ENCODE measurements at places on chromosomes 1 and 21.
A peak's percentile ranks its signal among the peaks of the same experiment; 100 is the strongest.

DNA sequence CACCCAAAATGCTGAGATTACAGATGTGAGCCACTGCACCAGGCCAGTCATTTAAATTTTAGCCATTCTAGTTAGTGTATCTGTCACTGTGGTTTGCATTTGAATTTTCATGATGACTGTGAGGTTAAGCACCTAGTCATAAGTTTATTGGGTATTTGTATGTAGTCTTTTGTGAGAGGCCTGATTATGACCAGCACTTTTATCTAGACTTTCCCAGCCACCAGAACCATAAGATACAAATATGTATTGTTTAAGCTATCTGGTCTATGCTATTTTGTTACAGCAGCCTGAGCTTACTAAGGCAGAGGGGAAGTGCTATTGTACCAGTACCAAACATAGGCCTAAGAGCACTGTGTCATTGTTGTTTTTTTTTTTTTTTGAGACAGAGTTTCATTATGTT lies 19.9 kb upstream of the DNAJC6 start:
- no peak for DNase-seq

DNA sequence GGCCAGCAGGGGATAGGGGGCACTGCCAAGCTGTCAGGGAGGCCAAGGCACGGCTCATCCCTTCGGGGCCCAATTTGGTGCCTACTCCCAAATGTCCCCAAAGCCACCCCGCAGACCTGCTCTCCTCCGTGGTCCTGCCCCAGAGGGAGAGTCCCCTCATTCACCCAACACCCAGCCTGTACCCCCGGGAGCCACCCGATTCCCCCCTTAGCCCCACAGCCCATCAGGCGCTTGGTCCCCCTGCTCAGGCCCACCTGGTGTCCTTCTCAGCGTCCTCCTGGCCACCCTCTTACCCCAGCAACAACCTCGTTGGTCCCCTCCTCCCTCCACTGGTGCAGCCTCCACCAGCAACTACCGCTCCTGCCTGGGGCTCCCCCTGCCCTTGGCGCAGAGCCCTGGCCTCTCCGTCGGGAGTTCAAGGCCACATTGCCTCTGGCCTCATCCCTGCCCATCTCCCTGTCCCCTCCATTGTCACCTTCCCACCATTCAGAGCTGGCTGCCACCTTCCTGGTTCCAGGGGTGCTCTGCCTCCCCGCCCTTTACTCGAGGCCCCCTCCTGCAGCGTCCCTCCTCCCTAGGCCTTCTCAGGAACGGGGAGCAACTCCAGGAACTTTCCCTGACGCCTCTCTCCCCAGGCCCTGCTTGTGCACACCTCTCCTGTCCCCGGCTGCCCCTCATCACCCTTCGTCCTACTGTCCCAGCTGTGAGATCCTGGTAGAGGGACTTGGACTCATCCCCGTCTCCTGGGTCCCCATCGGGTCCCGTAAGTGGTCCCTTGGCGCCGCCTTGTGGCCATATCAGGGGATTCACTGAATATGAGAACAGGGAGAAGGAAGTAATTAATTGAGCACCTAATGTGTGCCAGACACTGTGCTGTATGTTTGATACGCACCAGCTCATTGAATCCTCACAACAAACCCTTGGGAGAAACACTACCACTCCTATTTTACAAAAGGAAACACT lies 73.9 kb downstream of the RAP1GAP start:
- DNase-seq, result no peak

GRCh38 chr1:84855691-84856630 lies 37.0 kb downstream of the LPAR3 start:
- no peak for DNase-seq

GRCh38 chr21:18819507-18819906 lies 415.9 kb upstream of the TMPRSS15 start:
- DNase-seq, result no peak

DNA sequence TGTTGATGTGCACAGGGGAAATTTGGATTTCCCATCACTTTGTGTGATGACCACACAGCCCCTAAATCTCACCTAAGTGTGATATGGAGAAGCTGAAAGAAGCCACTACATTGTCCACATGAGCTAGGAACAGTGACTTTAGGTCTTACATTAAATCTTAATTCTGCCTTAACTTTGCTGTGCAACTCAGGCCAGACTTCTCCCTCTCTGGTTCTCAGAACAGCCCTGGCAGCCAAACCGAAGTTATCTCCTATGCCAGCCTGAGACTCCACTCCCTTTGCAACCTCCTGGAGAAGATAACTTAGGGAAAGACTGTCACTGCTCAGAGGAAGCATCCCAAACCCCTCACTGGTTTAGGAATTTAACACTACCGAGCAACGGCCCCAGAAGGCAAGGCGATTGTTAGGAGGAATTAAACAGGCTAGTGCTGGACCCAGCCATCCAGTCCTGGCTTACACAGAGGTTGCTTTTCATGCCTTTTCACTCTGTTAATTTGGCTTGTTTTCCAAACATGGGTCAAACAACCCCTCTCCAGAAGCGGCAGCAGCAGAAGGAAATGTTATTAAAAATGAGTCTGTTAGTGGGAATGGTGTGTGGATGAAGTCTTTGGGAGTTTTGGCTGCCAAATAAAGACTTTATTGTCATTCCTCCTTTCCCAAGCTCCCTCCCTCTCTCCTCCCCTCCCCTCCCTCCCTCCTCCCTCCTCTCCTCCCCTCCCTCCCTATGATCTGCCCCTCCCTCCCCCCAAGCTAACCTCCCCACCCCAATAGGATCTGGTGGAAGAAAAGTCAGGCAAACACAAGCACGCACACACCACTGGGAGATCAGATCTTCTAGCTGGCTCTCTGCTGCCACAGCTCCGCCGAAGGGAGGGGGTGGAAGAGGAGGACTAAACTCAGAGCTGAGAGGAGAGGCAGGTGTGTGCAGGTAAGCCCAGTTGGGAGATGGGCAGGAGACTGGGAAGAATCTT lies at the start of gene PRELP:
Gene PRELP (plus strand): TSS at position 795 of the 970 bp plus-strand sequence. CDS start 7,379 bp downstream, outside the sequence.
- DNase-seq, result no peak

GRCh38 chr1:180791806-180792205 lies 120.9 kb upstream of the KIAA1614 start:
- DNase-seq, result no peak

- DNase-seq, result no peak
Measured at GRCh38 chr1:106659490-106660244, 396.8 kb upstream of the PRMT6 start.

DNA sequence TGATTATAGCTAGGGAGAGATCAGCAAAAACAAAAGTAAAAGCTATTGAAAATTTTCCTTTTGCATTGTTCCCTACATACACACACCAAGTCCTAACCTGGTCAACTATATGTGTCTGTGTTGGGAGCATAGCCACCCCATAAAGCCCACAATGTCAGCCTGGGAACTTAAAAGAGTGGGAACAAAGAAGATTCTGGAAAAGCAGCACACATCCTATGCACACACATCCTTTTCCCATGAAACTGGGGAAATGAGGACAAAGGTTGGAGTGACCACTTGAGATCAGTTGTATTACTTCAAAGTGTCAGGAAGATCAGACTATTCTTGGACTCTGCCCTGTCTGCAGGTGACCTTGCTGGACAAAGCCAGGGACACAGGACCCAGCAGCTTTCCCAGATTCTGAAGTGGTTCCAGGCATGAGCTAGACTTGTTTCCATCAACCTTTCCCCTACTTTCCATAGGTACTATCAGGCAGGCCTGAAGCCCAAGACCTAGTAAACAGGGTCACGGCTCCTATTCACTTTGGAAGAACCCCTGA lies 15.9 kb downstream of the TXNIP start:
- DNase-seq, result no peak

GRCh38 chr1:150973836-150974579 lies 627 bp downstream of the CERS2 start:
- peak; percentile 45 for DNase-seq

DNA sequence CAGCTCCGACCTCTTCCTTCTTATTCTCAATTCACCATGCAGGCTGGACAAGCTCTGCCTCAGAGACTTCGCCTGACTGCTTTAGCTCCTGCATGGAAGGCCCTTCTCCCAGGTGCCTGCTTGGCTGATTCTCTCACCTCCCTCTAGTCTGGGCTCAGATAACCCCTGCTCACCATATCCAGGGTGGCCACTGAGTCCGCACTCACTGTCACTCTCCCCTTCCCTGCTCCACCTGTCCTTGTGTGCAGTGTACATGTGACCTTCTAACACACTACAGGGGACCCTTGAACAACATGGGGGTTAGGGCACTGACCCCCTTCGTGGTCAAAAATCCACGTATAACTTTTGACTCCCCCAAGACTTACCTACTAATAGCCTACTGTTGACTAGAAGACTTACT lies 14.4 kb upstream of the GALNT2 start:
- no peak for DNase-seq

GRCh38 chr1:242554577-242554976 lies 30.1 kb upstream of the PLD5 start:
- no peak for DNase-seq

- DNase-seq, result no peak
Measured at GRCh38 chr1:174743654-174744561, 255.8 kb upstream of the CACYBP start.

DNA sequence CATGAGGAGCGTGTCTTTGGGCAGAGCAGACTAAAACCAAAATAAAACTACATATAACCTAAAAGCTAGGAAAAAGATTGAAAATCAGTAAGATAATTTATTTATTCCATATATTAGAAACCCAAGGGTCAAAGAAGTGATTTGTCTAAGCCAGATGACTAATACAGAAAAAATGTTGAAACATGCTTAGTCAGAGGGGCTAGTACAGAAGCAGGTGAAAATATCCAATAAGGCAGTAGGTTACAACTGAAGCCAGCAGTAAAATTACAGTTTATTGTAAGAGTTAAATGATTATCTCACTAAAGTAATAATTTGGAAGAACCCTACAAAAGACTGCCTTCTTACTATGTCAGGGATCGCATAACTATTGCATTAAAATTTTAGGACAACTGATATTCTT lies 1190.9 kb upstream of the PRMT6 start:
- no peak for DNase-seq

GRCh38 chr1:95118067-95118499 lies 928 bp downstream of the TLCD4 start:
- DNase-seq, result no peak

GRCh38 chr1:204763773-204764427 lies 78.4 kb upstream of the LRRN2 start:
- peak; percentile 60 for DNase-seq

DNA sequence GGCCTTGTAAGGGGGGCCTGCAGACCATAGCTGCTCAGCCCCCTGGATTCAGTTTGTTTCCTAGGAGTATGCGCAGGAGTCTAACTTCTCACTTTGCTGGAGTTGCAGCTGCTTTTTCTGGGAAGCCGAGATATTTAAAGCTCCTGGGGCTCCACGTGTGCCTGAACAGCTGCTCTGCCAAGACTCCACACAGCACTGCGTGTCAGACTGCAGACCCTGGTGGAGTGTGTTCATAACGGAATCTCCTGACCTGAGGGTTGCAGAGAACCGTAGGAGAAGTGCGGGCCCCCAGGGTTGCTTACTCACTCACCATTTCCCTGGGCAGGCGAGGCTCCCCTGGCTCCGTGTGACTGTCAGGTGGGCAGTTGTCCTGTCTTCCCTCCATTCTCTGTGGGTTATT lies 474.3 kb upstream of the TMPRSS15 start:
- no peak for DNase-seq

DNA sequence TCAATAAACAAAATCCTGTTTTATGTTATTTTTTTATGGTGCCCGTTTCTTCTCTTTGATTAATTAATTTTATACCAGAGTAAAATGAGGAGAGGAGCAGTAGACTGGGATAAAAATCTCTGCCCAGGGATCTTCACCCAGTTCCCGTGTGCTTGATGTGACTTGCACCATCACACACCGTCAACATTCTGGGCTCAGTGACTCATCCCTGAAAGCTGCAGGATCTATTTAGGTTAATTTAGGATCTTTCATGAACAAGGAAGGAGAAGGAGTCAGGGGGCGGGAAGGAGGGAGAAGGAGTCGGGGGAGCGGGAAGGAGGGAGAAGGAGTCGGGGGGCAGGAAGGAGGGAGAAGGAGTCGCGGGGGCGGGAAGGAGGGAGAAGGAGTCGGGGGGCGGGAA lies 182.4 kb downstream of the SMYD3 start:
- no peak for DNase-seq

DNA sequence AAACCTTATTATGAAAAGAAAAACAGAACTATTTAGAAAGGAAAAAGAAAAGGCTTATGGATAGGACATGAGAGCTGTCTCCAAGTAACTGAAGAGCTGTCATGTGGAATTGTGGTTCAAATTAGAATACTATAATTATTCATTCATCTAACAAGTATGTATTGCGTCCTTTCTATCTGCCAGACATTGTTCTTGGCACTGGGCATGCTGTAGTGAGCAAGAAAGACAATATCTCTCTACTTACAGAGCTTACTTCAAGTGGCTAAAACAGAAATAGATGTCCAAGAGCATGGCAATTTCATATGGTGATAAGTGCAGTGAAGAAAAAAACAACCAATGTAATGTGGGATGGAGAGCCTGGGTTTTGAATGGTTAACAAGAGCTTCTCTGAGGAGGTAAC lies 413.0 kb downstream of the DPYD start:
- no peak for DNase-seq

GRCh38 chr21:27525780-27526179 lies 558.9 kb upstream of the ADAMTS5 start:
- DNase-seq, result no peak

DNA sequence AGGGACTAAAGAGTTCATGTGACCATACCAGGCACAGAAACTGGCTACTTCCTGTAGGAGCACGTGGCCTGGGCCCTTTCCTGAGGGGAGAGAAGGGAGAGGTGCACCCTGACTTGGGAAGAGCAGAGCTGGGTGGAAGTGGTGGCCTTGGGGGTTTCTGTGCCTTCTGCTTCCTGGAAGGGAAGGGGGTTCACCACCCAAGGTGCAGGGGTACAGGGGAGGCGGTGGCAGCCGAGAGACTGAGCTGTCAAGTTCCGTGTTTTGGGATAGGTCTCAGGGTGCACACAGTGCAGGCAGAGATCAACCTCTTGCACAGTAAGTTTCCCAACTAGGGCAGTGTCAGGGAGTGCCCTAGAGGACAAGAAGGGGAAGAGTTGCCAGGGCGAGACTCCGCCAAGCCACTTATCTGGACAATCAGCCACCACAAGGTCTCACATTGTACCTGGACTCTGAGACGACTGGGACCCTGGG lies 10.1 kb downstream of the HECTD3 start:
- no peak for DNase-seq

- DNase-seq, result no peak
Measured at GRCh38 chr1:233512538-233512937, 101.4 kb upstream of the KCNK1 start.

- no peak for DNase-seq
Measured at GRCh38 chr1:110262296-110262695, 52.2 kb downstream of the KCNC4 start.

- DNase-seq, result no peak
Measured at GRCh38 chr21:25911730-25912401, 177.1 kb downstream of the GABPA start.

- no peak for DNase-seq
Measured at GRCh38 chr1:245788269-245788668, 633.5 kb downstream of the KIF26B start.

- DNase-seq, result no peak
Measured at GRCh38 chr1:180953291-180954004, 40.8 kb downstream of the KIAA1614 start.

DNA sequence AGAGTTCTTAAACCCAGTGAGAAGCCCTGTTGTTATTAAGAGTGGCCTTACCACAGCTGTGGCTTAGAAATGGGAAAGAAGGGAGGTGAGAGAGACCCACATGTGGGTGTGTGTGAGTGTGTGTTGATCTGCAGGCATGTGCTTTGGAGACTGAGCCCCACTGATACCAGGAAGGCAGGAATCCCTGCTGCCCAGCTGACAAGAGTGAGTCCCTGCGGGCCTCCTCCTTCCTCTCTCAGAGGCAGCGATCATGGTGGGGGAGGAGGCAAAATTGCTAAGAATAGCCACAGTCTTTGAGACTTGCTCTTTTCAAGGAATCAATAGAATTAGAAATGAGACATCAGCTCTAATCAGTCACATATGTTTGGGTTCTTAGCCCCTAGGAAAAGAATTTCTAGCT lies 87.0 kb upstream of the WARS2 start:
- no peak for DNase-seq

GRCh38 chr1:230976825-230977747 lies 1.6 kb downstream of the TTC13 start:
- peak; percentile 10 for DNase-seq
